Natural killer cell (primary cell): ENCODE measurements at places on chromosomes 16 and 17. TPM values are rescaled to one million over a fixed set of nuclear protein-coding genes. Genes with fewer than 3 reads are reported as not detected.
A peak's percentile ranks its signal among the peaks of the same experiment; 100 is the strongest.

- DNase-seq, result no peak
Measured at GRCh38 chr16:85579923-85580580, 33.1 kb upstream of the GSE1 start.

DNA sequence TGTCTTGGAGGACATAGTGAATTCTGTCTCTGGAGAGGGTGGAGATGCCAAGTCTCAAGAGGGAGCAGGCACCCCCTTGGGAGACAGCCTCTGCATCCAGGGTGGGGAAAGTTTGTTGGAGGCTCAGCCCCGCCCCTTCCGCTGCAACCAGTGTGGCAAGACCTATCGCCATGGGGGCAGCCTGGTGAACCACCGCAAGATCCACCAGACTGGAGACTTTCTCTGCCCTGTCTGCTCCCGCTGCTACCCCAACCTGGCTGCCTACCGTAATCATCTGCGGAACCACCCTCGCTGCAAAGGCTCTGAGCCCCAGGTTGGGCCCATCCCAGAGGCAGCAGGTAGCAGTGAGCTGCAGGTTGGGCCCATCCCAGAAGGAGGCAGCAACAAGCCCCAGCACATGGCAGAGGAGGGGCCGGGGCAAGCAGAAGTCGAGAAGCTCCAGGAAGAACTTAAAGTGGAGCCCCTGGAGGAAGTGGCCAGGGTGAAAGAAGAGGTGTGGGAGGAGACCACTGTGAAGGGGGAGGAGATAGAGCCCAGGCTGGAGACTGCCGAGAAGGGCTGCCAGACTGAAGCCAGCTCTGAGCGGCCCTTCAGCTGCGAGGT is 5.2 kb downstream of the ZNF646 start:
- DNase-seq, result no peak

DNA sequence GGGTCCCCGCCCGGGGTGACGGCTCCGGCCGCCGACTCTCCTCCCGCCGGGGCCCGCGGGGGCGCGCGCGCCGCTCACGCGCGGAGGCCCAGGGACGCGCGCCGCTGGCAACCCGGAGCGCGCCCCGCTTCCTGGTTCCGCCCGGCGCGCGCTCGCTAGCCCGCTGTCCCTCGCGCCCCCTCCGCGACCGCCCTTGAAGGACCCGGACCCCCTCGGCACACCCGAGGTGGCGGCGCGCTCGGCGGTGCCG is at the start of gene STAT5B:
Gene STAT5B (minus strand): TSS at position 33 of the 250 bp plus-strand sequence. CDS start 44,264 bp downstream, outside the sequence.
- peak; percentile 82 for DNase-seq

- DNase-seq, result no peak
Measured at GRCh38 chr17:64698725-64699124, 36.6 kb upstream of the SMURF2 start.

DNA sequence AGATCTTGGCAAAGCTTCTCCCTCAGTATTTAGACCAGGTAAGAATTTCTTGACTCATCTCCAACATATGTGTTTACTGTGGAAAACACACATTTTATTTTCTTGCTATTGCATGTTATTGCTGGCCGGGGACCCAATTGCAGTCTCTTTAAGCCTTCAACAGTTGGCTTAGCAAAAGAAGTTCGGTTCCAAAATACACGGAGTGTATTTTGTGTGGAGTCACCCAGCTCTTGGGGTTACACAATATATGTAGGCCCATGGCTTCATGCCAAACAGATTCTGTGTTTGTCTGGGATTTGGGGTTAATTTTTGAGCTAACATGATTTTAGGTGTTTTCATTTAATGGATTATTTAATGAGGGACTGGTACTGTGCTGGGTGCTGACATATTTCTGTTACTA is 4.0 kb downstream of the ALDH3A2 start:
- no peak for DNase-seq

DNA sequence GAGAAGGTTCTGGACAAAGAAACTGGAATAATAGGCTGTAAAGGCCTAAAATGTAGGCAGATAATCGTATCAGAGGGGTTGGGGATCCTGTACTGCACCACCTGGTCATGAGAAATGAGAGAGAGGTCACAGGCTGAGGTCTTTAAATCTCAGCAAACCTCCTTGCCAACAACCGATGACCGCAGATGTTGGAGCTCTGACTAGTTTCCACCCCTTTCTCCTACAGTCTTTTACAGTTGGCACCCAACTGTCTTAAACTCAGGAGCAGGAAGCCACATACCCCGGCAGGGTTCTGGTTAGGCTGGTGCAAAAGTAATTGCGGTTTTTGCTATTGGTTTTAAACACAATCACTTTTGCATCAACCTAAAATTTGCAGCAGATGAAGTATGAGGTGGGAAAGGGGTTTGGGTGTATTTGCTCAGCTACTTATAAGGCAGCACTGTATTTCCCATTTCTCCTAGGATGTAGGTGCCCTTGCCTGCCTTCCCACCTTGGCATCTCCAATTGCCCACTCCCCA is 261.8 kb upstream of the MYOCD start:
- DNase-seq, result no peak

DNA sequence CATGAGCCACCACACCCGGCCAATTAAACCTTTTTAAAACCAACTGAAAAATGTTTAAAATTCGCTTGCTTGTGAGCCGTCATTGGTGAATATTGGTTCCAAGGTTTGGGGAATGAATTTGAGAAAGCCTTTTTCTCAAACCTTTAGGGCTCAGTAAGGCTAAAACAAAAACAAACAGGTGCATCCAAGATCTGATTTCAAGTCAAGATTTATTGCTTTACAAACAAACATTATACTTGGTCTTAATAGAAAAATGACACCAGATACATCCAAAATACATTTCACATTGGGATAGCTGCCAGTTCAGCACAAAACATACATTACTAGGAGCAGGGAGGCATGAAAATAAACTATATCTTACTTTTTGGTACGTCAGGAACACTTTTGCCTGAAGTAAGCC is 5.4 kb downstream of the C17orf58 start:
- DNase-seq, result no peak

Gene KIF18B
- 0.53 TPM for total RNA-seq

GRCh38 chr17:64686705-64687104 is 24.6 kb upstream of the SMURF2 start:
- no peak for DNase-seq

Gene WNT9B
- not detected for total RNA-seq

Gene FOXL1
- 0.10 TPM for total RNA-seq

GRCh38 chr16:51649631-51650030 is 498.6 kb upstream of the SALL1 start:
- DNase-seq, result no peak

- DNase-seq, result no peak
Measured at GRCh38 chr16:48350736-48351135, 34.5 kb downstream of the SIAH1 start.

DNA sequence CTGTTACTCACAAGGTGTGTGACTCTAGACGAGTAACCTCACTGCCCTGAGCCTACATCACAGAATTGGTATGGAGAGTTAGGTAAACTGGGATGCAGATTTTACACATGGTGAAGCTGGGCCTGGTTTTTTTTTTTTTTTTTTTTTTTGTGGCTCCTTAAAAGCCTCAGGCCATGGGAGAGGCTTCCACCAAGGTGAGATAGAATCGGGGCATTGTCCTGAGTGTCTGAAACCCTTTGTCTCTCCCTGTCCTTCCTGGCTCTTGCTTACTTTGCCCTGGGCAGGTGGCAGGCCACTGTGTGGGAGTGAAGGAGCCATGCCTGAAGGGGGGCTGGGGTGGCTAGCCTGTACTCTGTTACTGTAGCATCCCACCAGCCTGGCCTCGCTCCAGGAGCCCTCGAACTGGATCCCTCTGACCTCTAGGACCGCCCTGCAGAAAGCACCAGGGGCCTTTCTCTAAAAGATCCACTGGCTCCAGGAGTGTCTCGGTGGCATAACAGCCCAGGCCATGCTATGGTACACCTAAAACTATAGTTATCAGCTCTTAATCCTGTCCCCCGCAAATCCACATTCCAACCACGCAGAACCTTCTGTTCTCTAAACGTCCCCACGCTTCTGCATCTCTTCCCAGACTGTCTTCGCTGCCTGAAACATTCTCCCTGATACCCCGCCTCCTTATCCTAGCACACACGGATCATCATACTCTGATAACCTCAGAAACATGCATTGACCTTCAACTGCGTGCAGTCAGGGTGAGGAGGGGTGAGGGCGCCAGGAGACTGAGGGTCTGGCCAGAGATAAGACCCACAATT is 1.7 kb upstream of the SLC13A2 start:
- no peak for DNase-seq

Gene MYH1
- not detected for total RNA-seq

DNA sequence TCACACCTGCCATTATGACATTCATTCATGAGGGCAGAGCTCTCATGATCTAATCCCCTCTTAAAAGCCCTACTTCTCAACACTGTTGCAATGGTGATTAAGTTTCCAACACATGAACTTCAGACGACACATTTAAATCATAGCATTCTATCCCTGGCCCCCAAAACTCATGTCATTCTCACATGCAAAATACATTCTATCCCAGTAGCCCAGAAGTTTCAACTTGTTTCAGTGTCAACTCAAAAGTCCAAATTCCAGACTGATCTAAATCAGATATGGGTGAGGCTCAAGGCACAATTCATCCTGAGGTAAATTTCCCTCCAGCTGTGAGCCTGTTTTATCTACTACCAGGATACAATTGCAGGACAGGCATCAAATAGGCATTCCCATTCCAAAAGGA is 25.2 kb downstream of the LYRM1 start:
- DNase-seq, result no peak

DNA sequence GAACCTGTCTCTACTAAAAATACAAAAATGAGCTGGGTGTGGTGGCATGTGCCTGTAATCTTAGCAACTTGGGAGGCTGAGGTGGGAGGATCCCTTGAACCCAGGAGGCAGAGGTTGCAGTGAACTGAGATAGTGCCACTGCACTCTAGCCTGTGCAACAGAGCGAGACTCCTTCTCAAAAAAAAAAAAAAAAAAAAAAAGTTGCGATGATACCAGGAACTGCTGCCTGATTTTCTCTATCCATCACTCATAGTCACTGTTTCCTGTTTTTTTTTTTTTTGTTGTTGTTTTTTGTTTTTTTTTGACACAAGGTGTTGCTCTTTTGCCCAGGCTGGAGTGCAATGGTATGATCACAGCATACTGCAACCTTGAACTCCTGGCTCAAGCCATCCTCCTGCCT is 59.2 kb downstream of the ABCC1 start:
- DNase-seq, result no peak

Gene OTOP3
- total RNA-seq, result not detected

Gene EFCAB13
- total RNA-seq, result 2.4 TPM

- no peak for DNase-seq
Measured at GRCh38 chr16:28879261-28879840, 1.1 kb downstream of the ATP2A1 start.

- no peak for DNase-seq
Measured at GRCh38 chr17:32110596-32110995, 31.7 kb upstream of the RHOT1 start.

DNA sequence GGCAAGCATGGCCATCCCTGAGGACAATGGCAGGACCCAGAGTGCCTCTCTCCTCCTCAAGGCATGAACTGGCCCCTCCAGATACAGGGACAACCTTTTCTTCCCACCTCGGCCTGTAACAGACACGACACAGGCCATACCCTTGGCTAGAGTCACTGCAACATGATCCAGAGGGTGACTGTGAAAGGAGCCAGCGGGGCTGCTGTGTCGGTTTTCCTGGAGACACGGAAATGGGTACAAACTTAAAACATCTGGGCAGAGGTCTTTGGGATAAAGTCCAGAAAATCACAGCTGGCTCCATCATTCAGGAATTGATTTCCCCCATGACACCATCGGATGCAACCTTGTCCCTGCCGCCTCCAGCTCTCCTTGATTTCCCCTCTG is 5.3 kb downstream of the CEP295NL start:
- DNase-seq, result no peak

DNA sequence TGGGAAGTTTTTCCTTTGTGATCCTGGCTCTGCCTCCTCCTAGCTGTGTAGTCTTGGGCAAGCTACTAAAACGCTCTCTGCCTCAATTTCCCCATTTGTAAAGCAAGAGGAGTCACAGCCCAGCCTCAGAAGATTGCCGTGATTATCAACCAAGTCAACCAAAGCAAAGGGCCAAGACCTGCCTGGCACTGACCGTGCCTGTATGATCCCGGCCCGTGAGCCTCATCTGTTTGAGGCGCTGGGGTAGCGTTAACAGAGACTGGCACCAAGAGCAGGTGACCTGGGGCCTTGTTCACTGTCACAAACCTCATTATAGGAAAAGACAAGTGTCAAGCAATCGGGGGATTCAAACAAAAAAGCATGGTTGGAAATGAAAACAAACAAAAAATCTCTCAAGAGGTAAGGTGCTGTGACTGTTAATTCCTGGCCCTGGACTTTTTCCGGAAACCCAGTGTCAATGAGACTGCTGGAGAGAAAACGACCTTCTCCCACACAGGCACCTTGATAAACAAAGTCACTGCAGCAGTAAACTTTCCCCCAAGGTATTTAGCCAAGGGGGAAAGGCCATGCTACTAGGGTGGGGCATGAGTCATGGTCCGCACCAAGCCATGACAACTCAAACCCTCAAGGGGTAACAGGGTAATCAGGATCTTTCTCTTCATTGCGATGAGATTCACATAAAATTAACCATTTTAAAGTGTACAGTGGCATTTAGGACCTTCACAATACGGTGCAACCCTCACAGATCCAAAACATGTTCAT is 5.4 kb downstream of the MEAK7 start:
- no peak for DNase-seq

DNA sequence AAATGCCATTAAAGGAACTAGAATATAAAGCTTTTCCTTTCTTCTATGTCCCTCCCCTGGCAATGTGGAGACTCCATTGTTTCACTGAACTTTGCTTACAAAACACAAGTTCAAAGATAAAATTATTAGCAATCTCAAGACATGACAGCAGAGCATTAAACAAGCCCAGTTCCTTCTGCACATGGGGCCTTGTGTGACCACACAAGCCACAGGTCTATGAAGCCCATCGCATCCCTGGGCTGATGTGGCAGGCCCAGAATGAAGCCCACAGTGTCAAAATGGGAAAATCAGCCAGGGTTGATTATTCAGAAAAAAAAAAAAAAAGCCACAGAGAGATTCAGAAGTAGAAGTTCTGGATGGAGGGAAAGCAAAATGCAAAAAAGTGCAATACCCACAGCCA is 12.9 kb upstream of the SLC39A11 start:
- no peak for DNase-seq

Gene CXCL16
- 16.0 TPM for total RNA-seq

Gene AANAT
- 0.28 TPM for total RNA-seq

DNA sequence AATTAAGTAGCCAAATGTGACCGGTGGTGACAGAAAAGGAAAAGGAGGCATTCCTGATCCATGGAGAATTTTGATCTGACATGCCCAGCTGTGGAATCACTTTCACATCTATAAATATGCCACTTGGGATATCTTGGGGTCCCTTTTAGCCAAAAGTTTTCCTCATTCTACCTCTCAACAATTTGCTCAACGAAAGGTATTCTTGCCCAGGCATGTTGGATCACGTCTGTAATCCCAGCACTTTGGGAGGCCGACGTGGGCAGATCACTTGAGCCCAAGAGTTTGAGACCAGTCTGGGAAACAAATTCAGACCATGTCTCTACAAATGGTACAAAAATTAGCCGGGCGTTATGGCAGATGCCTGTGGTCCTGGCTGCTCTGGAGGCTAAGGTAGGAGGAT is 24.3 kb downstream of the LITAF start:
- no peak for DNase-seq

Gene VEZF1
- 63.4 TPM for total RNA-seq
